ENCODE measurements at places on chromosomes 16 and 17. TPM values are rescaled to one million over a fixed set of nuclear protein-coding genes. Genes with fewer than 3 reads are reported as not detected.

ZG16B gene
- total RNA-seq, result 2.1 TPM

KLHL10 gene
- not detected for total RNA-seq

C16orf92 gene
- total RNA-seq, result not detected

MAPT gene
- total RNA-seq, result 2.1 TPM

MT1M gene
- 0.82 TPM for total RNA-seq

KRTAP1-1 gene
- total RNA-seq, result not detected

COPZ2 gene
- 88.6 TPM for total RNA-seq

ZP2 gene
- not detected for total RNA-seq

CCL17 gene
- not detected for total RNA-seq

RPS6KB1 gene
- total RNA-seq, result 14.2 TPM

VTN gene
- total RNA-seq, result 17.4 TPM

PRPF8 gene
- 82.6 TPM for total RNA-seq

WFDC1 gene
- total RNA-seq, result 2.5 TPM

LLGL1 gene
- 46.0 TPM for total RNA-seq

SLC43A2 gene
- total RNA-seq, result 2.9 TPM

PHOSPHO1 gene
- total RNA-seq, result not detected

ANKRD40CL gene
- not detected for total RNA-seq

Data from pericardium fibroblast (primary cell).